ENCODE measurements at places on chromosomes 1 and 21. TPM values are rescaled to one million over a fixed set of nuclear protein-coding genes. Genes with fewer than 3 reads are reported as not detected.

GRCh38 chr1:247316590-247317197 lies 15.0 kb downstream of the ZNF496 start:
- no peak for DNase-seq

DNA sequence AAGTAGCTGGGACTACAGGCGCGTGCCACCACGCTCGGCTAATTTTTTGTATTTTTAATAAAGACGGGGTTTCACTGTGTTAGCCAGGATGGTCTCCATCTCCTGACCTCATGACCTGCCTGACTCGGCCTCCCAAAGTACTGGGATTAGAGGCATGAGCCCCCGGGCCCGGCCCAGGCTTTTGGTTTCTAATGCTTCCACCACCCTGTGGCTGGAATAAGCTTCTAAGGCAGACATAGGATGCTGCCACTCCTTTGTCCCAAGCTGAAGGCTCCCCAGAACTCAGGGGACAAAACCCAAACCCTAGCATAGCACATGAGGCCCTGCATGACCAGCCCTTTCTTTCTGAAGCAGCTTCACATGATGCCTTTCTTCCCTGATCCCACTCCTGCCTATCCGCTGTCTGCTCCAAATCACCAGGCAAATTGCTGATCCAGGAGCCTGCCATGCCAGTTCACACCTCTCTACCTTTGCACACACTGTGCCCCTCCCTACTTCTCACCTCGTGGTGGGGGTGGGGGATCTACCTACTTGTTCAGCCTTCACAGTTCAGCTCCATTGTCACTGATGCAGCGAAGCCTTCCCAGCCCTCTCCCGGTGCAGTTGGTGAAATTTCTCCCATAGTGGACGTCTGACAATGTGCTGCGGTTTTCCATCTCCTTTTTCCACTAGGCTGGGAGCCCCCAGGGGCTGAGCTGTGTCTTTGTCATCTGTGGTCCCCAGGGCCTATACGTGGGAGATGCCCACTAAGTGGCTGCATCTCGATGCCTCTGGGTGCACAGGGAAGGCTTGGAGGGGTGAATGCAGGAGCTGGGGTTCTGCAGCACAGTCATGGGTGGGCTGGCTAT lies 6.9 kb downstream of the PTPRU start:
- no peak for DNase-seq

GRCh38 chr1:46415514-46415913 lies 21.4 kb downstream of the FAAH start:
- no peak for DNase-seq

GRCh38 chr1:54934869-54935268 lies 45.6 kb upstream of the TMEM61 start:
- no peak for DNase-seq

GRCh38 chr1:200328379-200328778 lies 81.5 kb downstream of the ZNF281 start:
- no peak for DNase-seq

- no peak for DNase-seq
These were observed 395.4 kb upstream of the LRRC7 start for GRCh38 chr1:69172003-69173000.

GRCh38 chr1:69438056-69438795 lies 129.5 kb upstream of the LRRC7 start:
- DNase-seq = no peak

- DNase-seq = no peak
These were observed 623.3 kb upstream of the NR5A2 start for GRCh38 chr1:199404191-199404590.

- DNase-seq = no peak
These were observed 1.1 kb upstream of the DNAJC28 start for GRCh38 chr21:33492571-33492970.

- DNase-seq = no peak
These were observed 72.5 kb upstream of the CLDN14 start for GRCh38 chr21:36552434-36552785.

GRCh38 chr21:29299046-29299915 lies 559 bp downstream of the BACH1 start:
- peak; percentile 78 for DNase-seq

DNA sequence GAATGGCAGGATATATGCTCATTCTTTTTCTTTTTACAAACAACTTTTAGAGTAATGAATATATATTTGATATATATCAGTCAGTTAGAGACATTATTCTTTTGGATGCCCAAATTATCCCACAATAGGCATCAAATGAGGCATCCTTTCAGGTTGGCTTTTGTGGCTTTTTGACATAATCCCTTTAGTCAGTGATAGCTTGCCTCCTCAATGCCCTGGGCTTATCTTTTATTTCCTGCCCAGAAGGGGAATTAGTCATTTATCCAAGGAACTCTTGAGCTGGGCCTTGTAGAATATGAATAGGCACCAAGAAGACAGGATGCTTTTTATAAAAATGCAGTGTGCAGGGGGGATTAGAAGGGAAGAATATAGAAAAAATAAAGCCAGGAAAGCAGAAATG lies 22.2 kb downstream of the EPHX4 start:
- no peak for DNase-seq

DNA sequence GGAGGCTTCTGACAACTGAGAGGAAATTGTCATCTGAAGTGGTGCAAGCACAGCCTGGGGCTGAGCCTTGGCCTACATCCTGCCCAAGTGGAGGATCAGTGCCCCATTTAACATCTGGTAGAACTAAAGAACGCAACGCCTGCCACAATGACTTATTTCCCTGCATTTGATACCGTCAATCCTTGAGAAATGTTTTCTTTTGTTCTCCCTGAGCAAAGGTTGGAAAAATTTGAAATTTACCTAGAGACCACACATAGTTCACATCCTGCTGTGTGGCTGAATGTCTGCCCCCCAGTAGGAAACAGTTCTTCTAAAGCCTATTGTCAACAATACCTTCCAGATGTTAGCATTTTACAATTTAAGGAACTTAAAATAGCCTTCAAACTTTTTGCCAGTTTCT lies 5.6 kb upstream of the RGS4 start:
- DNase-seq = no peak

DNA sequence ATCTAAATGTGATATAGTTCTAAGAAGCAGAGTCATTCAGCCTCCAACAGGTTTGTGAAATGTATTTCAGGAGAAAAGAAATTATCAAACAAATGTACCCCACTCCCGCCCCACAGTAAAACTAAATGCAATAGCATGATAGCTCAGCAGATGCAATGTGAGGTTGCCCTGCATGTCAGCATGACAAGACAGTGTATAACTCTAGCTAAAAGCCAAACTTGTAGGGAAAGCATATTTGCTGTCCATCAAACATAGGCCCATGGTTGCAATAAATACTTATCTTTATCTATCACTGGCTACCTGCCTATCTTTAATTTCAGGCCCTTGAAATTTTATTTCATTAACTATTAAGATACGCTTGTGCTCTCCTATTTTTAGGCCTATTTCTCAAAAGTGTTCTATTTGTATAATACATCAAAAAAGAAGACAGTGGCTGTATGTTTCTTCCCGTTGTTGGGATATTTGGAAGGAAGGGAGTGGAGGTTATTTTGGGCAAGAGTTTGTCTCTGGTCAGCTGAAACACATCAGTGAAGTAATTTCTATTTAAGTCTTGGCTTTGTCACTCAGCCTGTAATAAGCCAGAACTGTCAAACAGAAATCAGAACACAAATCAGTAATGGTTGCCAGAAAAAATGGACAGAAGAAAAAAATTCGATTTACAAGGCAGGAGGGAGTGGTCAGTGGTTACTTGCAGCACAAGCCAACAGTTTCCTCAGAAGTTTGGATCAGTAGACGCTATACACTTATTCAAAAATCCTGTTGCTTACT lies 307.4 kb upstream of the ADGRL2 start:
- DNase-seq = no peak

- no peak for DNase-seq
These were observed 58.0 kb upstream of the PDC start for GRCh38 chr1:186518822-186519381.

GRCh38 chr1:66552829-66553228 lies 18.9 kb downstream of the SGIP1 start:
- DNase-seq = no peak

- DNase-seq = no peak
These were observed 149.8 kb downstream of the ETS2 start for GRCh38 chr21:38955495-38955894.

DNA sequence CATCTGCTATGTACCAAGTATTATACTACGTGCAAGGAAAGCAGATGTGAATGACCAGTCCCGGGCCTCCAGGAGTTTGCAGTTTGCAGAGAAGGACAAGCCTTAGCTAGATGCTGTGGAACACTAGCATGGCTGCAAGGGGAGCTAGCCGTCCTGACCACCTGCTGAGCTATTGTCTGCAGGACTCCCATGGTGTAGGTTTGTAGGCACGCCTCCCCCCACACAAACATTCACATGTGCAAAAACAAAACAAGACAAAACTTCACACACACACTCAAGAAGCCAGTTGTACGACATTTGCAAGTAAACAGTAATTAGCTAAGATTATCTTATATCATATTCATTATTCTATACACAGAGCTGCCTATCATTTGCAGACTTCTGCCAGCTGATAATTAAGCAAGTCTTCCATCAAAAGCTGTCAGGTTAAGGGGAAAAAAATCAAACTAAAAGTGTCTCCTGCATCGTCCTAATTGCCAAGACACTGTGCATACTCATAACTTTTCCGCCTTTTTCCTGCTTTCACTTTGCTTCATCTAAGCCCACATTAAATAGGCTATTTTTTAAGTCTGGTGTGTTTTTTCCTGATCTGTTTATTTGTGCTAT lies 10.7 kb upstream of the HNRNPU start:
- DNase-seq = no peak

- no peak for DNase-seq
These were observed 63.0 kb downstream of the SLC5A9 start for GRCh38 chr1:48285525-48285924.

DNA sequence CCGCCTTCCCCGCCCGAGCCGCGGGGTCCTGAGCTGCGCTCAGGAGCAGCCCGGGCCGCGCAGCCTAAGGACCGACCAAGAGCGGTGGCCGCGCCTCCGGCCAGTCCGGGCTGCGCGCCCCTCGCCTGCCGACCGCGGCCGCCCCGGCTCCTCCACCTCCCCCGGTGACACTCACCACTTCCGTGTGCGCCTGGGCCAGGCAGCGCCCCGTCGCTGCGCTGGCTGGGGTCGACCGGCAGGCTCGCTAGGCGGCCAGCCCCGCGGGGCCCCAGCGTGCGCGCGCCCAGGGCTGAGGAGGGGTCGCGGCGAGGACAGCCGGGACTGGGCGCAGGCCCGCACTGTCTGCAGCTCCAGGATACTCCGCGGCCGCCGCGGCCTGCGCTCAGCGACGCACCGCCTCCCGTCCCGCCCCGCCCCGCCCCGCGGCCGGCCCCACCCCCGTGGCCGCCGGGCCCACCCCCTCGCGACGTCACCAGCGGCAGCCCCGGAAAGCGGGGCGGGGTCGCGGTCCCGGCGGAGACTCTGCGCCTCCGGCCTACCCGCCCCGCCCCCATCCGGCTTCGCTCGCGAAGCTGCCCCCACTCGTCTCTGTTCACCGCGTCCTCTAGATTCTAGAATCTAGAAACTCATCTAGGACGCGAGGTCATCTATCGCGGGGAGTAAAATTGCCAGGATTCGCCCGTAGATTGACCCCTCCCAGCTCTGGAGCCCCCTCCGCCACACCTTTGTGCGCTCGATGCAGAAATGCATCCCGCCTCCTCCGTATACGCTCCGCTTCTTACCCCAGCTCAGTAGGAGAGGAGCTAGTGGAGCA lies at the start of gene JAK1:
TSS of gene JAK1 (minus strand) at position 392 of the 814 bp plus-strand sequence. CDS start 80,285 bp downstream, outside the sequence.
- peak; percentile 92 for DNase-seq

DNA sequence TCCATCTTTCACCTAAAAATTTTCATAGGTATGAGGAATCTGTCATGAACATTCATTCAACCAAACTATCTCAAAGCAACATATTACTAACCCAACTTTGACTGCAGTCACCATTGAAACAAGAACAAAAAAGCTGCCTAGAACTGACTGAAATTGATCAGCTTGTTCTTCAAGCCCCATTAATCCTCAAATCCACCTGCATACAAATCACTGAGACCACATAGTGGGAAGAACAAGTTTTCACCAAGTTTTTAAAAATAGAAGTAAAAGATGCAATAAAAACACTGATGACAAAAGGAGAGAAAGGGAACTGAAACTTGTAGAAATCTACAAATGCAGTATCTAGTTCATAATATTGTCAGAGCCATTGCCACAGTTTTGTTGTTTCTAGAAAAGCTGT lies 6.1 kb downstream of the SORT1 start:
- DNase-seq = no peak

DNA sequence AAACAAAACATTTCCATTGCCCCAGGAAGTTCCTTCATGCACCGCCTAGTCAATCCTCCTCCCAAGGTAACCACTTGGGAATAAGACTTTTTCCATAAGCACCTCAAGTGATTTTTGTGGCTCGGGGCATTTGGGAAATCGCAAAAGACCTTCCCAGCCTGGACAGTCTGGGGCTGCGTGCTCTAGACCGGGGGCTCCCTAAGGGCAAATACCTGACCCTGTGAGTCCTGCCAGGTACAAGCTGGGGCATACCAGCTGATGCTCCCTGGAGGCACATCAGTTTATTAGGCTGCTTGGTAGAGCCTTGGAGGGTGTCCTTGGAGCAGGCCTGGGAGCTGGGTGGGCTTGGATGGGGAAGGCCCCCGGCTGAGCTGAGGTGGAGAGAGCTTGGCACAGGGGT lies 34.4 kb downstream of the ALPL start:
- no peak for DNase-seq

GRCh38 chr21:38422082-38422481 lies 76.2 kb downstream of the ERG start:
- no peak for DNase-seq

DNA sequence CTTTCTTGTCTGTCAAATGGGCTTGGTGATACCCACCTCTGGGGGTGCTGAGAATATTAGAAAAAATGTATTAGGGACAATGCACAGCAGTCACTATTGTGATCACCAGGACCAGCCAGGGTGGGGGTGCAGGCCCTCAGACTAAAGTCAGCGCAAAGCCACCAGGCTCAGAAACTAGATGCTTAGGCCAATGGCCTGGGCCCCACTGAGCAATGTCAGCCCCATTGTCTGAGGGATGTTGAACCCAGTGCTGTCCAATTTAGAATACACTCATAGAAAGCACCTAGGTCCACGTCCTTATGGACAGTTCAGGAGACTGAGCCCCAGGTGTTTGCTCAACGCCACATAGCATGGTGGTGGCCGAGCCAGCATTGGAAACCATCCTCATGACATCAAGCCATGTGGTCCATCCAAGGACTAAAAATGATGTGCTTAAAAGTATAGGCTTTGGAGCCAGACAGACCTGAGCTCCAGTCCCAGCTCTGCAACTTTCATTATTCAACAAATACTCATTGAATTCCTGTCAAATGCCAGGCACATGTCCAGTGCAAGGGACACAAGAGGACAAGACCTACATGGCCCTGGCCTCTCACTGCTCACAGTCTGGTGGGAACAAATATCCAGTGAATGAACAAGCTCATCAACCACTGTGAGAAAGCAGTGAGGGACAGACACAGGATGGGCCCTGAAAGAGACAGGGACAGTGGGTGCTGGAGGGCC lies 273.8 kb downstream of the MATN1 start:
- no peak for DNase-seq

Gene REN
- not detected for total RNA-seq

Gene C8A
- total RNA-seq = not detected

Gene TMPRSS2
- total RNA-seq = not detected

Gene CLCC1
- total RNA-seq = 34.6 TPM

Gene BRDT
- total RNA-seq = not detected

Gene RNF187
- 64.4 TPM for total RNA-seq
